ENCODE measurements at places on chromosomes 7 and 10. TPM values are rescaled to one million over a fixed set of nuclear protein-coding genes. Genes with fewer than 3 reads are reported as not detected.
A peak's percentile ranks its signal among the peaks of the same experiment; 100 is the strongest.

Gene FBH1
- 93.2 TPM for total RNA-seq

Gene RBP3
- not detected for total RNA-seq

DNA sequence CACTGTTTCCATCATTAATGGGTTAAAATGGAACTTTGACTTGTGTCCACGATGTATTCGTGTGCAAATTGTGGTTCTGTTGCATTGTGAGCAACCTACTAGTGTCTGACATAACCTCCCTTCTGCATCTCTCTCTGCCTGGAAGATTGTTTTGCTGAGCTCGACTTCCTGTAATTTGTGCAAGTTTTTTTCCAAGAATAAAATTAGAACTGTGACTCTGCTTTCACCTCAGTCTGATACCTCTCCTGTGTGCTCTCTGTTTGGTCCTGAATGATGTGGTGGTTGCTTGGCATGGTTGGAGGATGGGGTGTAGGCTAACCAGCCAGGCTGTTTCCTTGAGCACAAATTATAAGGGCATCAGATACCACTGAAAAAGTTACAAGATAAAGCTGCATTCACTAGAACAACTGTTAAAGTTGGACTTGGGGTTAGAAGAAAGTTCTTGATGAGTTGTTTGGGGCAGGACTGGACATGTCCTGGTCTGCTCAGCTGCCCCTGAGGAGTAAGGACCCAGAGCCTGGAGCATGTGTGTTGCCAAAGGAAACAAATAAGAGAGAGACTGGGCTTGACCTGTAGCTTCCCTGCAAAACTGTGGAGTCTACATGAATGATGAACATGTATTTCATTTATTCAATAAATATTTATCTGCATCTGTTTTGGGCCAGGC, 1.9 kb upstream of the VOPP1 start:
- DNase-seq, result no peak
- H3K27me3 ChIP-seq, result no peaks in the 10 kb centered on the region
- no peak overlapping the region for H3K4me3 ChIP-seq

DNA sequence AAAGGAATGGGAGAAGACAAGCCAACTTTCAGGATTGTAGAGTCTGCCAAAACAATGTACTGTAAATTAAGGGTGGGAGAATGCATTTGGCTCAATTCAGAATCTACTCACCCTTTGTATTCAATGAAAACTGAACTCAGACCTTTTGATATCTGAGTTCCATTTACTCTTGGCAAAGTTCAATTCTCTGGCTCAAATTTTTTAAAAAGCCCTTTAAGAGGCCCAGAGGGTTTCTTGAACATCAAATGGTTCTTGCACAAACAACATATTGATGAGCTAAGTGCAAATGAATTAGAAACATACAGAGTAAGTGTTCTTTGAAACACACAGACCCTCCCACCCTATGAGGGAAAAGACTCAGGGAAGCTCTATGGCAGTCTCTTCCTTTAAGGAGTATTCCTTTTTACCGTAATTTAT, 5.2 kb upstream of the XPNPEP1 start:
- no peak overlapping the region for H3K4me3 ChIP-seq
- H3K4me1 ChIP-seq, result peaks cover 24% of the 10 kb centered on the region
- no peaks in the 10 kb centered on the region for H3K36me3 ChIP-seq
- no peaks in the 10 kb centered on the region for H3K27me3 ChIP-seq
- H3K27ac ChIP-seq, result no peak overlapping the region

DNA sequence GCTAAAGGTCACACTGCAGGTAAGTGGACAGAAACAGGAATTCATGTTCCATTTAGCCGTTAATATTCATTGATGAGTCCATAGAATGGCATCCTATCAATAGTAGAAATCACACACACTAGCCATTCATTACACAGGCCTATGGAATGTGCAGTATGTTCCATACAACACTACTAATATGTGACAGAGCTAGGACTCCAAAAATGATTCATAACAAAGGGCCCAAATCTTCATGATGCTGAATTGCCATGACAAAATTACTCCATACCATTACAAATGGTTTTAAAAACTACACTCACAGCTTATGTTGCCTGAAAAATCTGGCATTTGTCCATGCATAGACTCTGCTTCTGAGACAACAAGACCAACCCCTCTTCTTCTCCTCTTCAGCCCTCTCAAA, 549.1 kb downstream of the XPNPEP1 start:
- H3K4me1 ChIP-seq, result no peaks in the 10 kb centered on the region
- no peak overlapping the region for H3K4me3 ChIP-seq
- no peaks in the 10 kb centered on the region for H3K27me3 ChIP-seq
- no peak overlapping the region for H3K27ac ChIP-seq
- no peak for DNase-seq

Gene CYP2E1
- total RNA-seq, result 1.1 TPM

- no peaks in the 10 kb centered on the region for H3K4me1 ChIP-seq
- DNase-seq, result peak; percentile 59
- H3K27me3 ChIP-seq, result no peaks in the 10 kb centered on the region
- no peak overlapping the region for H3K27ac ChIP-seq
Observed at GRCh38 chr7:50418086-50418515, 32.0 kb downstream of the FIGNL1 start.

Gene SLC26A4
- 2.2 TPM for total RNA-seq

DNA sequence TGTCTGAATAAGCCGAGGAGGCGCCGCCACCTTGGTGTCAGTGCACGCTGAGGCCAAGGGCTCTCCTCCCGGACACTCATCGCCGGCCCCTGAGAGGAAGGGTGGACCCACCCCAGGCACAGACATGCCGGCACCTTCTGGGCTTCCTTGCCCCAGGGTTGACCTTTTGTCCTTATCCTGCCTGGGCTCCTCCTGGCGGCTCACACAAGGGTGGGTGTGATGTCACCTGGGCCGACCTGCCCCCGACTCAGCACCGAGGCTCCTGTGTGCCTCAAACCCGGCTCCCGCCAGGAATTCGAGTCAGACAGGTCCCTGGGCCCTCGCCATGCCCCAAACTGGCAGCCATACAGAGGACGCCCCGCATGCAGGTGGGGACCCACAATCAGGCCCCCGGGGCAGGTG, 17.7 kb upstream of the CFAP46 start:
- H3K4me3 ChIP-seq, result no peak overlapping the region
- no peak overlapping the region for H3K27ac ChIP-seq
- H3K27me3 ChIP-seq, result peaks cover 3% of the 10 kb centered on the region
- peaks cover 9% of the 10 kb centered on the region for H3K4me1 ChIP-seq
- H3K36me3 ChIP-seq, result no peaks in the 10 kb centered on the region

Gene FASTK
- 99.8 TPM for total RNA-seq

DNA sequence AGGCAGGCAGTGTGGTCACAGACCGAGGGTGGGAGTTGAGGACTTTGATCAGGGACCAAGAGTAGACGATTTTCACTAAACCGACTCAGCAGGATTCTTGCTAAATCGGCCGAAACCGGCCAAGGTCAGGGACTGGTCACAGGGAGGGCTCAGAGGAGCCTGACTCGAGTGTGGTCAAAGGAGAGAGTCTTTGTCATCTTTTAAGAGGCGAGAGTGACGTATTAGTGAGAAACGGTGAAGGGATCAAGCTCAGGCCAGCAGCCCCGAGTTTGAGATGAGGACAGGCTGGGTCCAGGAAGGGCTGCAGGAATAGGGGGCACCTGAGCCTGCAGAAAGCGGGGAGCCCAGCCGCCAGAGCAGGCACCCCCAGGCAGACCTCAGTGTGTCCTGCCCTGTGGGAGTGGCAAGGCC, 41.6 kb upstream of the FAM20C start:
- H3K27ac ChIP-seq, result no peak overlapping the region
- DNase-seq, result peak; percentile 26
- H3K4me3 ChIP-seq, result no peak overlapping the region
- H3K27me3 ChIP-seq, result no peaks in the 10 kb centered on the region
- no peaks in the 10 kb centered on the region for H3K4me1 ChIP-seq

GRCh38 chr7:45105588-45106188, 5.8 kb downstream of the TBRG4 start:
- no peak overlapping the region for H3K4me3 ChIP-seq
- H3K36me3 ChIP-seq, result peaks cover 49% of the 10 kb centered on the region
- no peak overlapping the region for H3K27ac ChIP-seq
- peaks cover 8% of the 10 kb centered on the region for H3K4me1 ChIP-seq
- no peaks in the 10 kb centered on the region for H3K27me3 ChIP-seq
- no peak for DNase-seq

Gene FAM241B
- total RNA-seq, result 8.8 TPM

Gene MEOX2
- total RNA-seq, result 21.8 TPM

DNA sequence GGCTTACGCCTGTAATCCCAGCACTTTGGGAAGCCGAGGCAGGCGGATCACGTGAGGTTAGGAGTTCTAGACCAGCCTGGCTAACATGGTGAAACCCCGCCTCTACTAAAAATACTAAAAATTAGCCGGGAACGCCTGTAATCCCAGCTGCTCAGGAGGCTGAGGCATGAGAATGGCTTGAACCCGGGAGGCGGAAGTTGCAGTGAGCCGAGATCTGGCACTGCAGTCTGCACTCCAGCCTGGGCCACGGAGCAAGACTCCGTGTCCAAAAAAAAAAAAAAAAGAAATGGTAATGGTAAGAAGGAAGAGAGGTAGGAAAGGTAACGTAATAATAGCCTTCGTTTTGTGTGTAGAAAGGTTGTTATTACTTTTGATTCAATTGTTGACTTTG, 1.2 kb downstream of the HSPA14 start:
- H3K4me1 ChIP-seq, result peaks cover 5% of the 10 kb centered on the region
- peak overlapping the region; percentile 82 for H3K4me3 ChIP-seq
- DNase-seq, result no peak
- H3K27ac ChIP-seq, result no peak overlapping the region
- no peaks in the 10 kb centered on the region for H3K27me3 ChIP-seq

DNA sequence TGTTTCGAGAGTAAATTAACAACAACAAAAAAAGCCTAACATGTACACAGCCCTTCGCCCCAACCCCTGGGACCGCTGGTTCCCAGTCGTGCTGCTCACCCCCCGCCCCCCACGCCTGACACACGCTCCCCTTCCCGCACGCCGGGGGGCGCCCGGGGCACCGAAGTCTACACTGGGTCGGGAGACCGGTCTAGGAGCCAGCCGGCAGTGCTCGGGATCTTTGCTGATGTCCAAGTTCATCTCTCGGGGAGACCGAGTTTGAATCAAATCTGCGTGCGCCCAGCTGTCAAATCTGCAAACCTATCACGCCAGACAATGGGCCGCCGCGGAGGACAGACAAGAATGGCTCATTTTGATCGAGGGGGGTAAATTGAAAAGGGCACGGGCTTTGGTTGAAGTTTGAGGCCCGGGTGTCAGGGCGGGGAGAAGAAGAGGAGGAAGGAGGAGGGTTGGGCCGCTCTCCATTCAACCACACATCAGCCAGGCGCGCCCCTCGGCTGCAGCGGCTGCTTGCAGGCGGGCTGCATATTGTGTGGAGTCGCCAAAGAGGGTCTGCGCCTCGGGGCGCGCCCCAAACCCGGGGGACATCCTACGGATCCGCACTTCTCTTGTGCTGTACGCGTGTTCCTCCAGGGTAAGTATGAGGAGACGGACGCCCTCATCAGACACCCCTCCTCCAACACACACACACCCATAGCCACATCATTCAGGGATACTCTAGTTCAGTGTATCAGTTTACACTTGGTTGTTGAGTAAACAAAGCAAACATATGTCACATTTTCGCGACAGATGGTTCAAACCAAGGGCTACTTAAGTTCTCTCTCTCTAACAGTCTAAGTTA, 1.3 kb upstream of the GFRA1 start:
- peak; percentile 67 for DNase-seq
- no peak overlapping the region for H3K27ac ChIP-seq
- H3K27me3 ChIP-seq, result peaks cover 20% of the 10 kb centered on the region
- no peak overlapping the region for H3K4me3 ChIP-seq
- H3K4me1 ChIP-seq, result peaks cover 16% of the 10 kb centered on the region

Gene SPDYE2B
- not detected for total RNA-seq

Gene PAX4
- not detected for total RNA-seq

GRCh38 chr7:157851501-157852067, 514.8 kb downstream of the DNAJB6 start:
- no peaks in the 10 kb centered on the region for H3K36me3 ChIP-seq
- peak overlapping the region; percentile 35 for H3K27ac ChIP-seq
- H3K4me1 ChIP-seq, result no peaks in the 10 kb centered on the region

DNA sequence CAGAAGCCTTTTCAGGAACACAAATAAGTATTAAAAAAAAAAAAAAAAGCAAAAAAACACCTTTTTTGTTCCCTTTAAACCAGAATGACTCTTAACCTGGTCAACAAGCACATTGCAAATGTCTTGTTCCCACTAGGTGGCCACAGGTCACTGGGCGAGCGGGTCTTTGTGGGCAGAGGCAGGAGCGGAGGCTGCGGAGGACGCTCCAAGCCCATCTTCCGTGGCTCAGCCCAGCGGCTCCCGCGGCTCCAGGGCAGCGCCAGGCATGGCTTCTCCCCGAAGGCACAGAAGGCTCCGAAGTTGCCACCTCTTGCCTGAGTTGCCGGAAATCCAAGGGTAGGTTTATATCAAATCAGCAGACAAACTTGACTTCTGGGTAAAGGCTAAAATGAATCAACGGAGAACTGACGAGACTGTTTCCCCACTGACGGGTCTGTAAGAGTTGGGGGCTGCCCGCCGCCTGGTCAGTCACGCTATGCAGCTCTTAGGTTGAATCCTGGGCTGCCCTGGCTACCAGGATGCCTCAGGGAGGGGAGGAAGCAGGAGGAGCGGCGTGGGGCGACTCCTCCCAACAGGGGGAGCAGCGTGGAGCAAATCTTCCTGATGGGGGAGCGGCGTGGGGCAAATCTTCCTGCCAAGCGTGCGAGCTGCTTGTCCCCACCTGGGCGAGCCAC, 144.5 kb downstream of the PTPRN2 start:
- no peaks in the 10 kb centered on the region for H3K27me3 ChIP-seq
- no peak overlapping the region for H3K4me3 ChIP-seq
- no peaks in the 10 kb centered on the region for H3K36me3 ChIP-seq
- no peak overlapping the region for H3K27ac ChIP-seq

DNA sequence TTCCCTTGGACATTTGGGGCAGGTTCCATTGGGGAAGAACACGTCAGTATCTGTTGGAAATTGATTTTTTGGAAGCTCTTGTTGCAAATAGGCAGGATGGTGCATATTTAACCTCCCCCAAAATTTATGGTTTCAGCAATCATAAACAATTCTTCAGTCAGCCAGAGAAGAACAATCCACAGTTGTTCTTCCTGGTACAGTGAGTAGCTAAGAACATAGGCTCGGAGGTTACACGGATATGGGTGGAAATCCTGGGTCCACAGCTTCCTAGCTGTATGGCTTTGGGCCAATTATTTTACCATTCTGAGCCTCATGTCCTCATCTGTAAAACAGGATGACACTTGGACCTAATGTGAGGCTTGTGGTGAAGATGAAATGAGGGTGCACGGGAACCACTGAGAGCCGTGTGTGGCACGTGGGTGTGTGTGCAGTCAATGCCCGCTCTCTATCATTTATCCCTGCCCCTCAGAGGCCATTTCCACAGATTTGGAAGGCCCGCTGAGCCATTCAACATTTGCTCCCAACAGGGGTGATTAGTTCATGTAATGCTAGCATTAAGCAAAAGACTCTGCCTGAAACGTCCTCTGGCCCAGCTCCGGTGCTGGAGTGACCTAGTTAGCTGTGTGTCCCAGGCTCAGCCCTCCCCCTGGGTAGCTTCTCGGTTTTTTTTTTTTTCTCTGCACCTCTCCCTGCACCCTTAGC, 9.7 kb downstream of the CAMK1D start:
- no peak overlapping the region for H3K4me3 ChIP-seq
- no peak for DNase-seq

Gene SNX10
- total RNA-seq, result 12.2 TPM

GRCh38 chr7:81211204-81211933, 292.5 kb upstream of the SEMA3C start:
- H3K27ac ChIP-seq, result no peak overlapping the region
- no peak for DNase-seq
- H3K27me3 ChIP-seq, result no peaks in the 10 kb centered on the region
- H3K4me1 ChIP-seq, result no peaks in the 10 kb centered on the region
- H3K4me3 ChIP-seq, result no peak overlapping the region
